CD4-positive, alpha-beta T cell treated with Interleukin-15 for 1 hour (primary cell): ENCODE measurements at places on chromosomes 2 and 18.

DNA sequence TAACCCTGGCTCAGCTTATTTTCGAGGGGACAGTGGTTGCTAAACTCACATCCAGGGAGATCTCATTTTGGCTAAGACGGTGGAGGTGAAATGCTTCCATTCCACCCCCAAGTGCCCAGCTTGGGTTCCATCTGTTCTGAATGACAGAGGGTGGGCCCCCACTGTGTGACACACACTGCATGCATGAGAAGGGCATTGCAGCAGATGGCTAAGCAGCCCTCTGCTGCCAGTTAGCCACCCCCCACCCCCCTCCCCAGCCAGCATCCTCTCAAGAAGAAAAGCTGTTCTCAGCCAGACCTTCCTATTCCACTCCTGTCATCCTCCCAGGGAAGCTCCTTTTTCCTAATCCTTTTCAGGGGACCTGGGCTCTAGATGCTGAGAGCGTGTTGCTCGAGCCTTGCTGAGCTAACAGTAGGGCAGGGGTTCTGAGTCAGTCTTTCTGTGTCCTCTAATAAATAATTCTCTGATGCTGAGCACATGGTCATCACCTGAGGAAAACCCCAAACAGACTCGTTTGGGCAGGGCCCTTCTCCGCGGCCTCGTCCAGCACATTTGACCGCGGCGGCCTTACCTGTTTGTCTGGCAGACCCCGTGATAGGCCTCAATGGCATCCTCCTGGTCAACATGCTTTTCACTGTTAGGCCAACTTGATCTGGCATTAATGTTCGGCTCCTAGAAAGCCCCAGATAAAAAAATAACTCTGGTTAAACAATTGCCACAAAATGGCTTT, 49.5 kb upstream of the ACAA2 start:
- no peak for DNase-seq

- no peak for DNase-seq
Observed at GRCh38 chr2:40165509-40165844, 286.4 kb downstream of the SLC8A1 start.

- no peak for DNase-seq
Observed at GRCh38 chr2:59932341-59932740, 621.1 kb downstream of the BCL11A start.

DNA sequence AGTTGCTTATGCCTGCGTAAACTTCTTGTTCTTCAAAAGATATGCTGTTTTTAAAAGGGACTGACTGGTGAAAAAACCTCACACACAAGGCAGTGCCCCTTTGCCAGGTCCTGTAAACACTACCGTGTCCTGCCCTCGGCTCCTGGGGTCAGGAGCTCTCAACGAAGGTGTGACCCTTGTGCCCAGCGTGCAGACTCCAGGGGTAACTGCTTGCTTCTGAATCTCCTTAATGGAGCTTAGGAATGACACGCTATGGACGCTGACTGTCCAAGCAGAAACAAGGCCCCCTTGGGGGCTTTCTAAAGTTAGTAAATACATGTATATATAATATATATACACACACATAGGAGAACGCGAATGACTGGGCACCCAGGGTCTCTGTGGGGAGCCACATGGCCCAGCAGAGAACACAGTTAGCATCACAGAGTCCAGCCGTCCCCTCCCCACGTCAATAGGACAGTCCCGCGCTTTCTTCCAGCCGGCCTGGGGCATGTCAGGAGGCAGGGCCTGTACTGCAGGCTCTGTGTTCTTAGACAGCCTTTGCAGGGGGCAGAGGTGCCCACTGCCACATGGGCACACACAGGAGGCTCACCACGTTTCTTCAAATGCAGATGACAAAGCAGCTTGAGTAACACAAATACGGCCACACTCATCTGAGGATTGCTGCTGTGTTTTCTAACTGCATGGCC, 96.1 kb downstream of the HDAC4 start:
- no peak for DNase-seq
